Adrenal gland (tissue), 19 donors: ENCODE measurements at places on chromosomes 5 and 9. TPM values are rescaled to one million over a fixed set of nuclear protein-coding genes. Genes with fewer than 3 reads are reported as not detected.
A peak's percentile ranks its signal among the peaks of the same experiment; 100 is the strongest.

The C6 gene
- total RNA-seq, result 0.99 TPM

DNA sequence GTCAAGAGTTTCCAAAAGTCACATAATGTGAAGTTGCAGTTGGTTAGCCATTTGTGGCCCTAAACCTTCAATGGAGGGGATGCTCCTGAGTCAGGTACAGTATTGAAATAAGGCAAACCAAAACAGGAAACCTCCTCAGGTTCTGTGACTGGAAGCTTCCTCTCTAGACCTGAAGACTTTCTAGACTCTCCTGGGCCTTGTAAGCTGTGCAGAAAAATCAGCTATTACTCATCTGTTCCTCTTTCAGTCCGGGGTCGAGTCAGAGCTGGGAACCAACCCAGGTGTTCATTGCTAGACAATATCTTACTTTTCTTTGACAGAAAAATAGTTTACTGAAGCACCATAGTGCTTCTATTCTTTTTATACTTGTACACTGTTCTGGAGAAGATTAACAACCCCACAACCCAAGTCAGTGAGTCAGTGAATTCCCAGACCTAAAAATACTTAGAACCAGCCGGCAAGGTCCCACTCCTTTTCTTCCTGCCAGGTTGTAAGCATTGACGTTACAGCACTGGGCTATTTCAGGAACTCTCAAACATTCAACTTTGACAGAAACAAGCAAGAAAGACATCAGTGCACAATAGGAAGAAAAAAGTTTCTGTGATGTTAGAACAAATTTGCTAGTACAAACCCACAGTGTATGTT lies 47.3 kb downstream of the FSTL4 start:
- no peak for DNase-seq

- DNase-seq, result no peak
Observed at GRCh38 chr9:103991698-103992097, 102.4 kb upstream of the SMC2 start.

The LOX gene
- total RNA-seq, result 12.5 TPM

GRCh38 chr5:102341681-102342288 lies 45.7 kb upstream of the SLCO4C1 start:
- no peak for DNase-seq

DNA sequence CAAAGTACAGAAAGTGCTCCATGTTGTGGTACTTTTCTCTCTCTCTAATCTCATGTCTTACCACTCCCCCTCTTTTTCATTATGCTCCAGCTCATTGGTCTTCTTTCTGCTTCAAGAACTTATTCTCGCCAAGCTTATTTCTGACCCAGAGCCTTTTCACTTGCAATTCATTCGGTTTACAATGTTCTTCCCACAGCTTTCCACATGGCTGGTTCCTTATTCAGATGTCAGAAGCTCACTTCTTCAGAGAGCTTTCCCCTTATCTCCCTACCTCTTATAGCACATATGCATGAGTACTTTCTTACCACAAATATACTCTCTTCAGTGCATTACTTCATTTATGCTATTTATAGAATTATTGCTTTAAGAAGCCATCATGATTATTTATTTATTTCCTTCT lies 338.8 kb upstream of the ATP10B start:
- no peak for DNase-seq

DNA sequence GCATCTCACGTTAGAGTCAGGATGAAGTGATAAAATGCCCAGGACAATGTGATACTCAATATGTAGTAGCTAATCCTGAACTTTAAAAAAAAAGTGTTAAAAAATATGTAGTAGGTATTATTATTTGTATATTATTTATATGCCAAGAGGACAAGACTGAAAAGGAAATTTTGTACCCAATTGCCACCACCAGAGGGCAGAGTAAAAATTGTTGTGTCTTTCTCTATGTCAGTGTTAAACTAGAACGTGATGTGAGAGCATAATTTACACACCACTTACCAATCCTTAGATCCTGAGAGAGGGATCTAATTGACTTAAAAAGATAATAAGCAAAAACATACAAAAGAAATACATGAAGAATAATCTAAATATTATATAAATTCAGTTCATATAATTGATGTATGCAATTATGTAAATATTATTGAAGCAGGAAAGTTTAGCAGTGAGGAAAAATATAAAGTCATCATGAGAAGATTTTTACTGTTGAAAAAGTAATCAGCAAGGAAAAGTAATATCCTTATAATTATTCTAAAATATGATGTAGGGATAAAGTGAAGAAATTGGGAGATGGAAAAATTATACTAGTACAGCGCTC lies 288.9 kb downstream of the RAB3C start:
- no peak for DNase-seq

The MYMK gene
- not detected for total RNA-seq

DNA sequence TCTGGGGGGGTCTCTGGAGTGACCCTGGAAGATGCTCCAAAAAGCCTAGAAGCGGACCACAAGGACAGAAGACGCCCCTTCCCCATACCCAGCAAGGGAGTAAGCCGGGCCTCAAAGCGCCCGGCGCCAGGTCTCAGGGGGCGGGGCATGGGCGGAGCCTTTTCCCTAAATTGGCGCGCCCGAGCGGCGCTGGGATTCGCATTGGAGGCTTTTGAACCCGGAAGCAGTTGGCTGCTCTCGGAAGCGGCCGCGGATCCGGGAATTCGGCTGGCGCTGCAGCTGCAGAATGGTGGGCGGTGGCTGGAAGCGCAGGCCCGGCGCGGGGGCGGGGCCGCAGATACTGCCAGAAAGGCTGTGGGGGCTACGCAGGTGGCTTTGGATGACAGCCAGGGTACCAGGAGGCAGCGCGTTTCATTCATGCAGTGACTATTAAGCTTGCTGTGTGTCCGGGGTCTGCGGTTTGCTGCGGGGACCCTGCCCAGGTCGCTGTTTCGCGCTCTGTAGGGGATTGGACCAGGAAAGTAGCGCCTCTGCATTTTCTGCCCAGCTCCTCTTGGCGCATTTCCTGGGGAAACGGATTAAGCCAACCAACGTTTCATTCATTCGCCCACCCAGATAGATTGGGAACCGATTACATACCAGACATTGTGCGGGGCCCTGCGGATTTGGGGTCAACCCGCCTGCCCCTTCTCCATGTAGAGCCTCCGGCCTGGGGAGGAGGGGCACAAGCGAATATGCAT lies 83.0 kb upstream of the FREM1 start:
- peak; percentile 82 for DNase-seq

The UAP1L1 gene
- 15.8 TPM for total RNA-seq

DNA sequence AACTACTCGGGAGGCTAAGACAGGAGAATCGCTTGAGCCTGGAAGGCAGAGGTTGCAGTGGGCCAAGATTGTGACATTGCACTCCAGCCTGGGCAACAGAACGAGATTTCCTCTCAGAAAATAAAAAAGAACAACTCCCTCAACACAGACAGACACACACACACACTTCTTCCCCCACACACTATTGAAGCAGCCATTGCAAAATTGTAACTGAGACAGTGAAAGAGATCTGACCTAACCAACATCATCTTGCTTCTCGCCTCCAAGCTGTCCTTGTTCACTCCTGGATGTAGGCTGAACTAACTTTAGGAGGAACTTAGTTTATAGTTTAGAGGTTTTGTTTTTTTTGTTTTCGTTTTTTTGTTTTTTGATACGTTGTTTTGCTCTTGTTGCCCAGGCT lies 13.0 kb upstream of the PLIN2 start:
- no peak for DNase-seq

DNA sequence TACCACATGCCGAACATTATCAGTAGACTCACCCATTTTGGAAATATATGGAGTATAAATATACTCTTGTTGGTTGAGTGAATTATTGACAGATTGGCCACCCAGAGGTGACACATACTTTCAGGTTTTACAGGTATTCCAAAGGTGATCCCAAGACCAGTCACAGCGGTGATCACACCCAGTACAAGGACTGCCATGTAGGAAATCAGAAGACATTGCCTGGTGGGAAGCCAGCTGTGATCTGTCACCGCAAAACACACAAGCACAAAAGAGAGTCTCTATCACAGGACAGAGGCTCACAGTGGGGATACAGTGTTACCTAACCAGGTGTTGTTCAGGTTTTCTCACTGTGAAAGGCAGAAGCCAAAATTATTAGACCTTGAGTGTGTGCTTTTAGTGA lies 15.8 kb downstream of the BTF3 start:
- no peak for DNase-seq

GRCh38 chr5:66660396-66660795 lies 64.2 kb downstream of the MAST4 start:
- no peak for DNase-seq

DNA sequence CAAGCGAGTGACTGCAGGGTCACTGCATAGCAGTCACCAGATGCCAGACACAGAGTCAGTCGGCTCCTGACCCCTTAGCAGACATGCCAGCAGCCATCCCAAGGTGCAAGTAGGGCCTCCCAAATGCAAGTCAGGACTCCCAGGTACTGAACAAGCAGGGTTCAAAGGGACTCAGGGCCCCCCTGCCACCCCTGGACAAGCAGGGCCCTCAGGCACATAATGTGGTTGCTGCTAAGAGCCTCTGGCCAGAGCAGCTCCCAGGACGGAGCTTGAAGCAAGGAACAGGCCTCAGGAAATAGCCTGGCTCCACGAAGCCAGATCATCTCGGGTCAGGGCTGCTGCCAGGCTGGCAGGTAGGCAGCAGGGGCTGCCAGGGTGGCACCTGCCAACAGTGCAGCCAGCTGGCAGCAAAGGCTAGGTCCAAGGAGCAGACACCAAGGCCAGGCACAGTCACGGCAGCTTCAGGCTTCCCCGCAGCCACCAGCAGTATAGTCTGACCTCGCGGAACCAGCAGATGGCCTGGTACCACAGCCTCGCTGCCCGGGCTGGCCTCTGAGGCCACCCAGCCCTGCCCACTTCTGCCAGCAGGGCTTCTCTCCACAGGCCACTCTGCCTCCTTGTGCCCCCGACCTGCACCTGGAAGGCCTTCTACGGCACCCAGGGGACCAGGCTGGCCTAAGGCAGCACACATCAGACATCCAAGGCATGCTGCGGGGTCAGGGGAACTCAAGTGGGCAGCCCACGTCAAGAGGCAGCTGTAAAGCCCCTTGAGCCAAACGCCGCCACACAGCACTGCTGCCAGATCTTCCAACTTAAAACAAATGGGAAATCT lies 7.4 kb downstream of the EEIG1 start:
- peak; percentile 84 for DNase-seq

GRCh38 chr5:180618829-180619562 lies 27.7 kb upstream of the SCGB3A1 start:
- DNase-seq, result no peak

DNA sequence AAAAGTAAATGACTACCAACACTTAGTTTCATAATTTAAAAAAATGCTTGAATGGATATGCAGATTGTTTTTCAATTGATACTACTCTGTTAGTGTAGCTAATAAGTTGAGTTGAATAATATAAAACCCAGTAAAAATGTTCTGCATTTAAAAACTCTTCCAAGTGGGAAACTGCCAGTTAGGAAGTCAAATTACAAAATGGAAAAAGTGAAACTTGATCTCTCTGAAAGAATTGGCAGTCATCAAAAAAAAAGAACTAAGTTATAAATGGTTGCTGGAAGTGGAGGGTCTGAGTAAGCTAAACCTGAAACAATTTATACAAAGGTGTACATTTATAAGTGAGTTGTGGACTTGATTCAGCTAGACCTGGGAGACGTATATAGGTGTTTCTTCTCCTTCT lies 52.4 kb downstream of the VCAN start:
- DNase-seq, result no peak

DNA sequence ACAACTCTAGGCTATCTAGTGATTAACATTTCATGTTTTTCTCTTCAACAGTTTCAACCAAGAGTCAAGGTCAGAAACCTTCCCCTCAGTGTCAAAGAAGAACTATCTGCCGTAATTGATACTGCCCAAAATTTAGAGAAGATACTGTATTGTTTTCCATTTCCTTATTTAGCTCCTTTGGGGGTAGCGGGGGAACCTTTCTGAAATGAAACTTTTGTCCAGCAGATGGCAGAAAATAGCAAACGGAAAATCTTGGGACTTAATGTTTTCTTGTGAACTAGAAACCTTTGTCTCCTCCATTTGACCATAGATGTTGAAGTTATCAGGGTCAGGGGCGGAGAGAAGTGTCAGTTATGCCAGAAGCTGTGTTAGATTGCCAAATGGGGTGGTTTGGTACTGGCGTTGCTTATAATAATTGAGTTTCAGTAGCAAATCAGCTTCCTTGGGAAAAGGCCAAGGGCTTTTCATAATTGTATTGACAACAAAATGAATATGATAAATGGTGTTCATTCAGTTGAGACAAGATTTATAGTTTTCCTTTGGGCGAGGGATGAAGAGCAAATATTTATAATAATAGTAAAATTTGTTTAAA lies 101.7 kb upstream of the TLX3 start:
- no peak for DNase-seq

The SCGB3A2 gene
- not detected for total RNA-seq

GRCh38 chr9:26462751-26463150 lies 429.9 kb downstream of the CAAP1 start:
- no peak for DNase-seq

The PLEKHG4B gene
- 0.19 TPM for total RNA-seq

- DNase-seq, result no peak
Observed at GRCh38 chr5:114166081-114166480, 195.8 kb upstream of the KCNN2 start.

The SLC6A7 gene
- not detected for total RNA-seq

DNA sequence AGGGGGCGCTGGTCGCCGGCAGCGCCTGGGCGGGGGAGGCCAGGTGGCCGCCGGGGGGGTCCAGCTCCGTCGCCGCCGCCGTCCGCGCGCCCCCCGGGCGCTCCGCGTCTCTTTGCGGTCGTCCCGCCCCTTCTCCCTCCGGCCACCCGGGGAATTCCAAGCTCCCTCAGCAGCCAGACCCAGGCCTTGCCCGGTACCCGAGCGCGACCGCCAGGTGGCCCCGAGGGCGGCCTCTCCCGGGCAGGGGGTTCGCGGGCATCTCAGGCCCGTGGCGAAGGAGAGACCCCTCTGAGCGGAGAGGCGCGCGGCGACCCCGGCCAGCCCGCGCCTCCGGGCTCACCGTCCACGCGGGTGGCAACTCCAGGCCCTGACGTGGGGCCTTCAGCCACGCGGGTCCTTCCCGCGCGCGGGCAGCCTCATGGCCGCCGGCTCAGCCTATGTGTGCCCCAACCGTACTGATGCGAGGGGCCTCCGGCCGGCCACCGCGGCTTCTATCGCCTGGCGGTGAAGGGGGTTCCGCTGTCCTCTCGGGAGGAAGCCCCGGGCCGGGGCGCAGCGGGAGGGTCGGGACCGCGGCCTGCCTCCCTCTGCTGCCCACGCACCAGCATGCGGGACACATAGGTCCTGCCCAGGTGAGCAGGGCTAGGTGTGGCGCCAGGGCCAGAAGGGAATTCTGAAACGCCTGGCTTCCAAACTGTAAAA lies 529 bp upstream of the NRARP start:
- DNase-seq, result no peak

The TMEM174 gene
- not detected for total RNA-seq

GRCh38 chr9:72577212-72577753 lies 55.9 kb downstream of the TMC1 start:
- no peak for DNase-seq
